CD4-positive, alpha-beta memory T cell (primary cell): ENCODE measurements at places on chromosomes 6 and 20. TPM values are rescaled to one million over a fixed set of nuclear protein-coding genes. Genes with fewer than 3 reads are reported as not detected.

Gene TREML1
- not detected for total RNA-seq

Gene CALHM6
- 2.4 TPM for total RNA-seq

- no peak for DNase-seq
These were observed 18.7 kb upstream of the PLCG1 start for GRCh38 chr20:41118632-41119031.

GRCh38 chr6:43708860-43709653 is 21.5 kb upstream of the MRPS18A start:
- no peak for DNase-seq

Gene KHDRBS2
- total RNA-seq = not detected

DNA sequence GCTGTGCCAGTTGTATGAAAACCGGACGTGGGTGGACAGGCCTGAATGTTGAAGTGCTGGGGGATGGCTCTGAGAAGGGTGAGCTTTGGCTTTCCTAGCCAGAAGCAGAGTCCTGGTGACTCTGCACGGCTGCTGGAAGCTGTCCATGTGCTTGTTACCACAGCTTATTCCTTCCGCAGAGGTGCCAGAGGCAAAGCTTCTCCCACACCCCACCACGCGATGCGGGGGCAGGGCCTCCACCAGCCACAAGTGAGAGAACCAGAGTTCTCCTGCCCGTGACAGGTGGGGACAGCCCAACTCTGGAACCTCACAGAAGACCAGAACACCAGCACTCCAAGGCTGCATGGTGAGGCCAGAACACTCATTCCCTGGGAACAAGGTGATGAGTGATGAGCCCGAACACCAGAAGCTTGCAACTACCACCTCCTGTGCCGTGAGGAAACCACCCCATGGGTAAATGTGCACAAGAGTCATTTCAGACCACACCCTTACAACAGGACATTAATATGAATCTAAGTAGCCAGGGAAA is 36.7 kb downstream of the JAG1 start:
- no peak for DNase-seq

DNA sequence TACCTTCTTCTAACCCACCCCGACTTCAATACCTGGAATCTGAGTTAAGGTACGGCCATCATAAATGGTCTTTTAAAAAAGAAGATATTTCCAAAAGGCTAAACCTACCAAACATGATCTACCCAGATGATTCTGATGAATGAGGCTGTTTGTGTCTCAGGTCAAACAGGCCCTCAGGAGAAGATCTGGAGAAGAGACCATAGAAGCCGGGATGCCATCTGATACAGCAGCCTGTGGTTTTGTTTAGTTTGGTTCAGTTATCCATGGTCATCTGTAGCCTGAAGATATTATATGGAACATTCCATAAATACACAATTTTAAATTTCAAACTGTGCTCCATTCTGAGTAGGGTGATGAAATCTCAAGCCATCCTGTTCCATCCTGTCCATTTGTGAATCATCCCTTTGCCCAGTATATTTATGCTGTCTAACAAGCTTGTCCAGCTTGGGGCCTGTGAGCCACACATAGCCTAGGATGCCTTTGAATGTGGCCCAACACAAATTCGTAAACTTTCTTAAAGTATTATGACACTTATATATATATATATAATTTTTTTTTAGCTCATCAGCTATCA is 4.0 kb upstream of the CAP2 start:
- DNase-seq = no peak

GRCh38 chr6:169972736-169973135 is 221.3 kb downstream of the ERMARD start:
- DNase-seq = no peak

DNA sequence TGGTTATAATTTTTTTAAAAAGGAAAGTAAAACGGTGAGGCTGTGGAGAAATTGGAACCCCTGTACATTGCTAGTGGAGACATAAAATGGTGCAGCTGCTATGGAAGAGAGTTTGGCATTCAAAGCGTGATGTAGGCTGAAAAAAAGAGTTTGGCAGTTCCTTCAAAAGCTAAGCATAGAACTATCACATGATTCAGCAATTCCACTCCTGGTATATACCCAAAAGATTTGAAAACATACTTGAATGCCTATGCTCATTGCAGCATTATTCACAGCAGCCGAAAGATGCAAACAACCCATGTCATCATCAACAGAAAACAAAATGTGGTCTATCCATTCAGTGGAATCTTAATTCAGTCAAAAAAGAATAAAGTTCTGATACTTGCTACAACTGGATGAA is 4.5 kb upstream of the SGK2 start:
- DNase-seq = no peak

Gene ALDH5A1
- 13.9 TPM for total RNA-seq

Gene OXT
- total RNA-seq = not detected

DNA sequence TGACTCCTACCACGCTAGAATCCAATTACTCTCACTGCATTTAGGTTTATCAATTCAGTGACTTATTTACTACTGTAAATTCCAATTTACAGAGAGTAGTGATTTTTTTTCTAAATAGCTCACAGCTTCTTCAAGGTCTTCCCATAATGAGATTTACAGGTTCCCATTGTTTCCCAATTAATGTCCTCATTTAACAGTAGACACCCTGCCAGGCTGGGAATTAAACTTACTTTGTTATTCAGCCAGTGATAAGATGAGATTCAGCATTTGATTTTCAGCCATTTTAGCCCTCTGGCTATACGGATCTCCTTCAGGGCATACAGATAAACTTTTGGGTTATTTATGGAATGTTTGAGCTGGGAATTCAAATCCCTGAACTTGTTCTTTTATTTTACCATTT is 582.9 kb upstream of the EYS start:
- DNase-seq = no peak

DNA sequence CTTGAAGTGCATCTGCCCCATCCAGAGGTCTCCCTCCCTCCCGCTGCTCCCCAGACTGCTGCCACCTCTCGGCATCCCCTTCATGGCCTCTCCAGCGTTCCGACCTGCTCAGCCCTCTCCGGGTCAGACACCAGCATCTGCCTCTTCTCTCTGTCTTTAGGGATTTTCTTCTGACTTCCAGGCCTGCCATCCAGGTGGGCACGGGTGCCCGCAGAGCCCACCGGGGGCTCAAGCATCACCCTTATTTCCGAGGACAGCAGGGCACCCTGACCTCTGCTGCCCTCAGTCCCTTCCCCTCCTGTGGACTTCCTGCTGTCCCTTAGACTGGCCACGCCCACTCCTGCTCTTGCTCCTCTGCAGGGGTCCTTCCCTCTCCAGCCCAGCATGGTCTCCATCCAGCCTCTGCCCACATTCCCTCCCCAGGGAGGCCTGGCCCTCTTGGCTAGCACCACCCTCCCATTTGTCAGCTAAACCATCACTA is 3.3 kb downstream of the NPEPL1 start:
- no peak for DNase-seq

Gene ARG1
- total RNA-seq = not detected

GRCh38 chr6:14408446-14408845 is 290.9 kb downstream of the CD83 start:
- DNase-seq = no peak

Gene HIVEP1
- total RNA-seq = 17.6 TPM

Gene CDC25B
- 420 TPM for total RNA-seq
